Small intestine (tissue), 16 donors: ENCODE measurements at places on chromosomes 12 and 14.

DNA sequence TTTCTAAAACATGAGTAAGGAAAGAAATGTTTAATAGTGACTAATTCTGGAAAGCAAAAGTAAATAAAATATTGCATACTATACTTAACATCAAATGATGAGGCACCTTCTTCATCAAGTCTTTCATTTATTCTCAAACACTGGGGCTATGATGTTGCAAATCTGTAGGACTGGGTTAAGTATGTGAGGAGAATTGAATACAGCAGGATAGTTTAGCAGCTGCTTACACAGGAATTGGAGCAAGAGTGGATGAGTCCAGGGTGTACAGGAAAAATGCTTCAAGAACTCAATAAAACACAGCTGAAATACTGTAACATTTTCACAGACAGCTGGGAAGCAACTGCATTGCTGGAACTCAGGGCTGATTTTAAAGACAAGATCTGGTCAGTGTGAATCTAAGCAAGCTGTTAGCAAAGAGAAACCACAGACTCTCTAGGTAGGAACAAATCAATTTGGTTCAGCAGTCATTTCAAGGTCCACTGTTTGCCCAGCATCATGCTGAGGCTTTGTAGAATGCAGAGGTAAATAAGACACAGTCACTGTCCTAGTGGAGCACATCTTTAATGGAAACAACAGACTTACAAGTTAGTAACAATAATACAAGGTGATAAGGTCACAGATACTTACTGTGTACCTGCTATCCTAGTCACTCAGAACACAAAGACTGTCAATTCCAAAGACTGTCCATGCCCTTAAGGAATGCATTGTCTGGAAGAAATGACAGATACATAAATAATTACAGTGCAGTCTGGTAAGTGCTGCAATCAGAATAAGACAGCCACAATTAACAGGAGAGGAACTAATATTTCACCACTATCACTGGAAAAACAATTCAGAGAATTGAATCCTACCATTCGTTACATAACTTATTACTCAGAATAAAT lies 96.8 kb upstream of the DACT1 start:
- H3K36me3 ChIP-seq, result peaks cover 2% of the 10 kb centered on the region
- no peak for DNase-seq
- H3K27ac ChIP-seq, result no peak overlapping the region
- no peak overlapping the region for H3K4me3 ChIP-seq
- no peaks in the 10 kb centered on the region for H3K4me1 ChIP-seq

- H3K36me3 ChIP-seq, result no peaks in the 10 kb centered on the region
- H3K27ac ChIP-seq, result no peak overlapping the region
- no peak for DNase-seq
Observed at GRCh38 chr14:79177106-79177505, 1006.9 kb downstream of the NRXN3 start.

GRCh38 chr12:12528361-12529270 lies 34.0 kb downstream of the DUSP16 start:
- no peak overlapping the region for H3K4me3 ChIP-seq
- H3K27me3 ChIP-seq, result no peaks in the 10 kb centered on the region
- H3K4me1 ChIP-seq, result peaks cover 55% of the 10 kb centered on the region

- DNase-seq, result no peak
- H3K4me1 ChIP-seq, result no peaks in the 10 kb centered on the region
- no peak overlapping the region for H3K27ac ChIP-seq
- H3K4me3 ChIP-seq, result no peak overlapping the region
Observed at GRCh38 chr12:66683073-66683472, 4.2 kb upstream of the GRIP1 start.

DNA sequence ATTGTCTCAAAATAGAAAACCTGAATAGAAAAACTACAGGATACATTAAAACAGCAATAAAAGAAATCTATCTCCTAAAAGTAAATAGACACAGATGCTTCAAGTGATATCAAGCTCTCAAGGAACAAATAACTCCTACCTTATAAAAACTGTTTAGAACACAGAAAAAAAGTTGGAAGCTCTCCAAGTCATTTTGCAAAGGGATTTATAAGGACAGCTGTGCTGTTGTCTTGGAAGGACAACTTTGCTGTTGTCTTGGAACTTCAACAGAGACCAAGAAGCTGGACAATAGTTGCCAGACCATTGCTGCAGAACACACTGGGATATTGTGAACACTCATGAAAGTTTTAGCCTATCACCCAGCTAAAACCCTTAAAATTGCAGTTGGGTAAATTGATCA lies 780.7 kb downstream of the FLRT2 start:
- no peaks in the 10 kb centered on the region for H3K4me1 ChIP-seq
- no peak overlapping the region for H3K27ac ChIP-seq
- no peak for DNase-seq
- H3K27me3 ChIP-seq, result no peaks in the 10 kb centered on the region
- no peaks in the 10 kb centered on the region for H3K36me3 ChIP-seq
- H3K4me3 ChIP-seq, result no peak overlapping the region

DNA sequence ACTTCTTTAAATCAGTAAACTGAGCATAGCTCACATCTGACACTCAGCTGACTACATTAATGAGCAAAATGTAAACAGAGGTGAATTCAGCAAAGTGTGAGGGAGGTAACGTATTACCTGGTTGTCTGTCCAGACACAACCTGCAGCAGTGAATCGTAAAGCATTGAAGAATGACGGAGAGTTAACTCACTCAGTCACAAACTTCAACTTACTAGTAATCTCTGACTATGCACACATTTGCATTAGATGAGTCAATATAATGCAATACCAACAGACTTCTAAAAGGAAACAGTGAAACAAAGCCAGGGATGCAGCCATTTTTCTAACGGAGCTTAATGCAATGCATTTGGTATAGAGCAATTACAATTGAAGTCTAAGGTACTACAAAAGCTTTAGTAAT lies 40.0 kb downstream of the STX2 start:
- no peaks in the 10 kb centered on the region for H3K27me3 ChIP-seq
- H3K36me3 ChIP-seq, result peaks cover 5% of the 10 kb centered on the region
- H3K4me1 ChIP-seq, result no peaks in the 10 kb centered on the region
- DNase-seq, result no peak

GRCh38 chr12:57452181-57452936 lies 2.7 kb upstream of the INHBE start:
- no peaks in the 10 kb centered on the region for H3K27me3 ChIP-seq

DNA sequence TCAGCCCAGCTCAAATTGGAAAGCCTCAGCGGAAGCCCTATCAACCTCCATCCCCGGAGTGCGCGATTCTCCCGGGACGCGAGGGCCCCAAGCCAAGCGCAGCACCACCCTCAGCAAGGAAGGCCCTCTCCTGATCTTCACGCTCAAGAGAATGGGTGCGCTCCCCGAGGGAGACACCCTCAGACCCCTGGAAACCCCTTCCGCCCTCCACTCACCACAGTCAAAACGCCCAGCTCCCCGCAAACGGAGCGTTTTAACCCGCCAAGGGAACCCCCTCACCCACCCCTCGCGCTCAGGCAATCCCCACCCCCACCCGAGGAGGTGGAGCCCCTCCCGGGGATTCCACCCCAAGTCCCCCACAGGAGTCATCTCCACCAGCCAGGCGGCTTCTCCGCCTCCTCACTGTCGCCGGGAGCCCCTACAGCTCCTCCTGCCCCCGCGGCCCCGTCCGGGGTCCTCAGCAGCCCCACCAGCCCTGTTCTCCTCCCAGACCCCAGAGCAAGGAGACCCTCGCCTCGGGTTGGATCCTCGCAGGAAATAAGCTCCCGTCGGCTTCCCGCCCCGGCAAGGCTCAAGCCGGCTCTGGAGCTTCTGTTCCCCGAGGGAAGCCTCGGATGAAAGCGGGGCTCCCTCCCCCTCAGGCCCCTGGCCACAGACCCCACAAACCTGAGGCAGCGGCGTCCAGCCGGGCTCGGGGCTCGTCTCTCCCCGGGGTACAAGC lies 507 bp downstream of the BAZ2A start:
- peak overlapping the region; percentile 100 for H3K4me3 ChIP-seq
- no peaks in the 10 kb centered on the region for H3K36me3 ChIP-seq
- peak; percentile 58 for DNase-seq
- peaks cover 22% of the 10 kb centered on the region for H3K4me1 ChIP-seq

DNA sequence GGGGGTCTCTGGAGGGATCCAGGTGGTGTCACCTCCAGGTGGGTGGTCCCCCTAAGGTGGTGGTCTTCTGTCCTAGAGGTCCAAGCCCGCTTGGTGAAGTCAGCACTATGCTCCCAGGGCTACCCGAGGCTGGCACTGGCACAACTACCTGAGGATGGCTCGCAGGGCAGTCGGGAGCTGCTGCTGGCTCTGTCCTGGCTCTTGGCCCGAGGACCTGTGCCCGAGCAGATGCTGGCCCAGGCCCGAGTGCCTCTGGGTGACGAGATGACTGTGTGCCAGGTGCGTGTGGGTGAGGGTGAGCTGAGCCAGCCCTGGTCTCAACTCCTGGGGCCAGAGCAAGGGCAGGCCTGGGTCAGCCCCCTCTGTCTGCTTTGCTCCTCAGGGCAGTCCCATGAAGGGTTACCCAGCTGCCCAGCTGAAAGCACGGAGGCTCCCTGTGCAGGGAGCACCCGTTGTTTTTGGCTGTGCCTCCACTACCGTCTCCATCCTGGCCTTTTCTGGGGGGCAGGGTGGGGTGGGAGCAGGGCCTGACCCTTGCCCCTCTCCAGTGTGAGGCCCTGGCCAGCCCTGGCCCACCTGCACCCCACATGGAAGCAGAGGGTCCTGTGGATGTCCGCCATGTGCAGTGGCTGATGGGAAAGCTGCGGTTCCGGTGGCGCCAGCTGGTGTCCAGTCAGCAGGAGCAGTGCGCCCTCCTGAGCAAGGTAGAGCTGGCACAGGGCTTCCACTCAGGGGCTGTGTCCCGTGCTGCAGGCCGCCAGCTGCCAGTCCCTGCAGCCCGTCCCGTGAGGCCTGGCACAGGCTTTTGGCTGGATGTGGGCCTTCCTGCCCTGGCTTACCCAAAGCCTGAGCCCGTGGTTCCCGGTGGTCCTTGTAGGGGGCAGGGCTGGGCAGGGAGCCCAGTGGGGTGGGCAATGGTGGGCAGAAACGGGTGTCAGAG lies 1.3 kb downstream of the TEDC1 start:
- H3K27me3 ChIP-seq, result no peaks in the 10 kb centered on the region
- no peak overlapping the region for H3K27ac ChIP-seq
- DNase-seq, result no peak
- H3K4me3 ChIP-seq, result no peak overlapping the region
- H3K4me1 ChIP-seq, result no peaks in the 10 kb centered on the region

DNA sequence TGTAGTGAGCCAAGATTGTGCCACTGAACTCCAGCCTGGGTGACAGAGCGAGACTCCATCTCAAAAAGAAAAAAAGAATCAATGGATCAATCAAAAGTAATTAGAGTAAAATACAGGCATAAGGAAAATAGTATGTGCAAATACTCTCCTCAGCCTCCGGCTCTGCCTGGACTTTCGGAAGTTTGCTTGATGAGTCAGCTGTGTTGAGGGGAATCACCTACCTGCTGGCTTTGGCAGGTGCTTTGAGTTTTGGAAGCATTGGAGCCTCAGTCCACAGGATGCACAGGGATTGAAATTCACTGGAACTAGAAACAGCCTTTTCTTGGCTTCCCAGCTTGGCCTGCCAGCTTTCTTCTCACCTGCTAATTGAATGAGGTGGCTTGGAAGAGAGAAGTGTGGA lies 268.2 kb downstream of the PCNX1 start:
- H3K27me3 ChIP-seq, result no peaks in the 10 kb centered on the region
- H3K4me3 ChIP-seq, result no peak overlapping the region
- no peaks in the 10 kb centered on the region for H3K4me1 ChIP-seq
- H3K36me3 ChIP-seq, result no peaks in the 10 kb centered on the region
- no peak overlapping the region for H3K27ac ChIP-seq

GRCh38 chr12:29921307-29921706 lies 137.6 kb upstream of the TMTC1 start:
- peak; percentile 1 for DNase-seq
- no peak overlapping the region for H3K27ac ChIP-seq
- no peaks in the 10 kb centered on the region for H3K4me1 ChIP-seq
- no peaks in the 10 kb centered on the region for H3K27me3 ChIP-seq
- H3K4me3 ChIP-seq, result no peak overlapping the region
- H3K36me3 ChIP-seq, result no peaks in the 10 kb centered on the region

- no peak for DNase-seq
- H3K4me3 ChIP-seq, result no peak overlapping the region
- H3K4me1 ChIP-seq, result peaks cover 4% of the 10 kb centered on the region
- H3K36me3 ChIP-seq, result no peaks in the 10 kb centered on the region
- H3K27me3 ChIP-seq, result no peaks in the 10 kb centered on the region
Observed at GRCh38 chr14:32474478-32475195, 145.5 kb downstream of the AKAP6 start.
